ENCODE measurements at places on chromosomes 7 and 10.

GRCh38 chr7:75979759-75980429 lies 14.5 kb downstream of the TMEM120A start:
- no peak for DNase-seq

- DNase-seq: no peak
These were observed 2.5 kb downstream of the TMEM178B start for GRCh38 chr7:141076377-141076776.

DNA sequence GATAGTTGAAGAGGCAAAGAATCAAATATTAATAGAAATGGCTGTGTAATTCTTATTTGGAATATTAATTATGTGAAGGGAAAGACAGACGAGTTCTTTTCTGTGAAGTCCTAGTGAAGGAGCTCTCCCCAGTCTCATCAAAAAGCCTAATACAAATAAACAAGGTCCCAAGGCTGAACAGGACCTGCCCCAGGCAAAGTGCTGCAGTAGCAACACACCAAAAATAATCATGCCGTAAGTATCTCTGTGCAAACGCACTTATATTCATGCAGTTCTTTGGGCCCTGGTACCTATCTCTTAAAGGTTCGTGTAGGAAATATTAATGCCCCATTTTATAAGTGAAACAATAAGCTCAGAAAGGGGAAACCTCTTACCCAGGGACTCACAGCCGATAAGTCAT lies 12.2 kb upstream of the CHST15 start:
- DNase-seq: no peak

DNA sequence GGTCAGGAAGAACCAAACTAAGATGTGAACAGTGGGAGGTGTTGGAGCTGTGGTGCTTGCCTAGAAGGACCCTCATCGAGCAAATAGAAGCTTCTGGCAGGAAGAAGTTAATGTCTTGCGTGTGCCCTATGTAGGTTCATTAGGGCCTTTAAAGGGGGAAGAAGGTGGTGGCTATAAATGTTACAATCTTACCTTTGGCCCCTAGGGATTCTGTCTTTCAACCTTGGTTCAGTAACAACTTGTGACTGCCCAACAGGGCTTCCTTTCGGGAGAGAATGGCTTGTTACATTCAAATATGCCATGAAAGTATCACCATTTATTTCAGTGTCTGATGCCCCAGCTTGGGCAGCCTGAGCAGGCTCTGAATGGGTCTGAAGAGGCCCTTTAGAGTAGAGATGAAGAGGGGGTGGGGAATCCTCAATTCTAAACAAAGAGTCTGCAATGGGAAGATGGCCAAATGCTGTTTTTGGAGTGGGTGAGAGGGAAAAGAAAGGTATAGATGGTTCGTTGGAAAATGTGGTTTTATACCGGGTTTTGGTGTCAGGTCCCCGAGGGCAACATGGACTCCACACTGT lies 108.0 kb downstream of the TCF7L2 start:
- no peak for DNase-seq

DNA sequence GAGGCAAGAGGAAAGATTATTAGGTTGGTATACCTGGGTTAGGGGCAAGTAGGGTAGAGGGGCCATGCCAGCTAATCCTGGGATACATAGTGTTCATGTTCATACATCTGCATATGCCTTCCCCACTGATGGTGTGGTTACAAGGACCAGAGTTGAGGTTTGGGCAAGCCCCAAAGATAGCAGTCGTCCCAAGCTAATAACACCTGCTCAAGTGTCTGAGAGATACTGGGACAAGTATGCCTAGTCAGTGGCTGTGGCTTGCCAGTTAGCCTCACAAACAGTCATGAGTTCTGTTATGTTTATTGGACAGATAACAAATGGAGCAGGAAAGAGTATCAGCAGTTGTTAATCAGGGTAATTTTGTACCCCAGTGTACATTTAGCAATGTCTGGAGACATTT lies 139.6 kb downstream of the ADAM22 start:
- DNase-seq: peak; percentile 52

- DNase-seq: no peak
These were observed 1193.4 kb downstream of the SORCS3 start for GRCh38 chr10:105834261-105835059.

GRCh38 chr10:47413531-47414226 lies 29.6 kb upstream of the ZNF488 start:
- no peak for DNase-seq

GRCh38 chr7:142811154-142811737 lies 40.5 kb downstream of the PRSS2 start:
- DNase-seq: peak; percentile 67

DNA sequence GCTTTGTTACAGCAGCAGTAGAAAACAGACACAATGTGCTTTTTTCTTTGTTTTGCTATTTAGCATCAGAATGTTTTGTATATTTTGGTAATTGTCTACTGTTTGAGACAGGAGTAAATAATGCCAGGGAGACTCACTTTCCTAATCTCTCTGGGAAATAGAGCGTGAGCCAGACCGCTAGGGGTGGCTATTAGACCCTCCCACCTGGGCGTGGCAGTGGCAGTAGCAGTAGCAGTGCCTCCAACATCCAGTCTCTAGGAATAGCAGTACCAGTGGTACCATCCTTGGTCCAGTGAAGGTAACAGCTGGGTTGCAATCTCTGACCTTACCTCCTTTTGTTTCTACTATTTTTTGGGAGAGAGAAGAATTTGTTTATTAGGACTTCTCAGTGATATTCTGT lies 165.7 kb upstream of the MAGI2 start:
- DNase-seq: no peak
